ENCODE measurements at places on chromosomes 1 and 21.
A peak's percentile ranks its signal among the peaks of the same experiment; 100 is the strongest.

- DNase-seq: no peak
These were observed 72.2 kb upstream of the SLC25A33 start for GRCh38 chr1:9466780-9467758.

DNA sequence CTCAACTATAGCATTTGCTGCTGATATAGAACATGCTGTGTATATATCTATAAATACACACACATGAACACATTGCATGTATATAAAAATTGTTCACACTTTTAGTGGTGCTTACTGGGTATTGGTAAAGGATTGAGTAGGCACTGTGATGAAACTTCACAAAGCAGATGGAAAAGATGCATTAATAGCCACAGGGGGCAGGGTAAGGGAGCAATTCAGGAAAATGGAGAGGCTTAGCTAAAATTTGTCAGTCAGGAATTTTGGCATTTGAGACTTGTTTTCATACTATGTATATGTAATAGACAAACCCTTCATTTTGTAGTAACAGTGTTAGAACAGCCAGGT lies 633 bp upstream of the PPFIA4 start:
- DNase-seq: no peak

DNA sequence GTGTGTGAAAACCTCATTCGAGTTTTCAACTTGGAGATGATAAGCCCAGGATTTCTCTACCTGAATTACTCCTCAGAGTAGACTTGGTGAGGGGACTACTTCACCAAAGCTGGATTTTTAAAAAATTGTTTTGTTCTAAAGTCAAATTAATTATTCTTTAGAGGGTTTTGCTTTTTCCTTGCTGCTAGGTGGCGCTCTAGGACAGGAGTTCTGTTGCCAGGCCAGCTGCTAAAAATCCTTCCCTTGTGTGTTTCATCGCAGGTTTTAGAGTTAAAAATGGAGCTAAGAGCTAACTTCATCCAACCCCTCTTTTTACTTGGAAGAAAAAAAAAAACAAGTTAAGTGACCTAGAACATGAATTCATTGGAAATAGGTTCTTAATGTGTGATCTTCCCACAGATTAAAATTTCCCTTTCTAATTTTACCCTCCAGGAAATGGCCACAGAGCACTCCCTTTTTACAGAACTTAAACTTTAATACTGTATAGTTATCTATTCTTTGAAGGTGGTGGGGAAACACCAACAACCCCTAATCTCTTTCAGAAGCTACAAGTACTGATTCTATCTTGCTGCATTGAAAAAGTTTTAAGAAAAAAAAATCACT lies 36.7 kb upstream of the FAM163A start:
- no peak for DNase-seq

- DNase-seq: no peak
These were observed 8.7 kb downstream of the TOR3A start for GRCh38 chr1:179090522-179090921.

DNA sequence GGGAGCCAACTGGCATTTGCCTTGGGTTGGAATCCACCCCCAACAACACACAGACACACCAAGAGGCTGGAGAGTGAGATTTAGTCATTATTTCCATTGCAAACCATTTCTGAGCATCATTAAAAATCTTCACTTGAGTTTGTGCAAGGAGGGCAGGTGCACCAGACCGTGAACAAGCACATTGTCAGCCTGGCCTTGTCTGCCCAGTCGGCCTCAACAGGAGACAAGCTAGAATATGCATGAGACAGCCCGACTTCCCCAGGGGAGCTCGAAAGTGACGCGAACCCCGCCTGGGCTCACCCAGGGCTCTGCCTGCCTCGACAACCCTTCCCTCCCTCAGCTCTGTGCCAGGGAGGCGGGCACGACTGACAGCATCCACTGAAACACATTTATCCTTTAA lies 15.4 kb upstream of the GUCA2B start:
- no peak for DNase-seq

DNA sequence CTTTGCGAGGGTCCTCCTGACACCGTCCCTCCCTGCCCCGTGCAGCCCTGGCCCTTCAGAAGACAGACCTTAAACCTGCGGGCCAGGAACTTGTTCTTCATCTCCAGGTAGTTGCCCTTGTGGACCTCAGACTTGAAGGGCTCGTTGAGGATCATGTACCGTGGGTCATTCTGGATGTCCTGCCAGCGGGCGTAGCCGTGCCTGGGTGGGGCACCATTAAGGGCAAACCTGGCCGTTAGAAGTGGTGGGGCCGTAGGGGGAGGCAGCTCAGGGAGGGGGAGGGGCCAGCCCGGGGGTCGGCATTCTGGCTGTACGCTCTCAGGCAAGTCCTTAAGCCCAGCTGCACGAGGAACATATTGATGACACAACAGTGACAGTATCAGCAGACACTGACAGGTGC lies 64.6 kb downstream of the KCNAB2 start:
- DNase-seq: no peak

GRCh38 chr1:177945943-177946650 lies 23.8 kb downstream of the SEC16B start:
- peak; percentile 57 for DNase-seq

GRCh38 chr1:17606826-17607440 lies 67.4 kb downstream of the ARHGEF10L start:
- DNase-seq: no peak

DNA sequence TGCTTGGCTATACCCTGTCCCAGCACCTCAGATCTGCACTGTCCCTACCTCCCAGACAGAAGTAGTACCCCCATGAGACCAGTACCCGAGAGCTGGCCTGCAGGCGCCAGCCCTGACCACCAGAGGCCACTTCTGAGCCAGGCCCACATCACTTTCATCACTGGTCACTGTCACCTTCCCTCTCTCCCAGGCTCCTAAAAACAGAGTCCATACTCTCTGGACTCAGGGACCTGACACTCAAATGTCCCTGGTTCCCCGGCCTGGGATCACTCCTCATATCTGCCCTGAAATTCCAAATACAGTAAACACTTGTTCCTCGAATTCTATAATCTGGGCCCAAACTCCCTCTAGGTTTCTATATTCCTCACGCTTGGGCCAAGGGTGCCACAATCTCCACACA lies 18.7 kb downstream of the TMEM53 start:
- DNase-seq: peak; percentile 41

DNA sequence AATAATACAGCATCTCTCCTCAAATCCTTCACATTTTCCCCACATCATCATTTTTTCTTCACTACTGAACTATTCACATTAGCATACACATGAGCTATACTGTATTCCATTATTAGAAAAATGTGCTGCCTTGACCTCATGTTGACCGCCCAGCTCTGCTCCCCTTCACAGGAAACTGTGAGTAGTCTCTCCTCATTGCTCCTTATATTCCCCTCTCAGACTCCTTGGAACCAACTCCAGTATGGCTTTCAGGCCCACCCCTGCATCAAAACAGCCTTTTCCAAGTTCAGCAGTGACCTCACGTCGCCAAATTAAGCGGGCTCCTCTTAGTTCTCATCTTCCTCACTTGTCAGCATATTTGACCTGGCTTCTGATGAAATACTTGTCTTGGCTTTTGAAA lies 59.2 kb upstream of the SPAG17 start:
- DNase-seq: no peak

DNA sequence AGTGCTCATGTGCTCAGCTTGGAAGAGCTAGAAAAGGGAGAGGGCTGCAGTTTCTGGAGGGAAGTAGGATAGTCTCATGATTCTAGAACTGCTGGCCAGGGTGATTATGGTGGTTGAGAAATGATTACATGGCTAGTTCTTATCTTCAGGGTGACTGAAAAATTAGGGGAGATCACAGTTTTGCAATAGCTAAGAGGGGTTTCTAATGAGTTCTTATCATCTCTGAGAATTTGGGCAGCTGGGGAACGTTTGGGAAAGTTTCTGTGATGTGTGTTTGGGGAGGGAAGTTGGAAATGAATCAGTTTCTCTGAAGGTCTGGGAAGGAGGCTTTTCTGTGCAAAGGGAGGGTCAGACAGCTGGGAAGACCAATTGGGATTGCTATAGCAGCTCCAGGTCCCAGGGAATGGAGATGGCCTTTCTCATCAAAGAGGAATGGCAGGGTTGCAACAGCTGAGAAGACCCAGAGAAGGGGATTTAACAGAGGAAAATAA lies 7.6 kb upstream of the RHOU start:
- no peak for DNase-seq

GRCh38 chr1:12095452-12096263 lies 32.6 kb downstream of the TNFRSF8 start:
- no peak for DNase-seq

- DNase-seq: no peak
These were observed 7.8 kb downstream of the TTC39A start for GRCh38 chr1:51322417-51323101.

DNA sequence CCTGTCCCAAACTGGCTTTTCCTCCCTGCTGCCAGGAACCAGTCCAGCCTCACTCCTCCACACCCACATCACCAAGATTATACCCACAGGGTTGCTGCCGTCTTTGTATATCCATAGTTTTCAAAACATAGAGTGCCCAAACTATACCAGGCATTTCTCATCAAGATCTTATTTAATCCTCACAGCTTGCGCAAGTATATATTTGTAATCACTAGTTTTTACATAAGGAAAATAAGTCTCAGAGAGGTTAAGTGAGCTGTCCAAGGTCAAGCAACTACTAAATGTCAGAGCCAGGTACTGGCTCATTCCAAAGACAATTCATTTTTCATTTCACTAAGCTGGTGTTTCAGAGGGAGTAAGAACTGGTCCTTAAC lies 34.9 kb upstream of the ZNF362 start:
- no peak for DNase-seq

- DNase-seq: no peak
These were observed 54.7 kb upstream of the ITPKB start for GRCh38 chr1:226793620-226794276.

DNA sequence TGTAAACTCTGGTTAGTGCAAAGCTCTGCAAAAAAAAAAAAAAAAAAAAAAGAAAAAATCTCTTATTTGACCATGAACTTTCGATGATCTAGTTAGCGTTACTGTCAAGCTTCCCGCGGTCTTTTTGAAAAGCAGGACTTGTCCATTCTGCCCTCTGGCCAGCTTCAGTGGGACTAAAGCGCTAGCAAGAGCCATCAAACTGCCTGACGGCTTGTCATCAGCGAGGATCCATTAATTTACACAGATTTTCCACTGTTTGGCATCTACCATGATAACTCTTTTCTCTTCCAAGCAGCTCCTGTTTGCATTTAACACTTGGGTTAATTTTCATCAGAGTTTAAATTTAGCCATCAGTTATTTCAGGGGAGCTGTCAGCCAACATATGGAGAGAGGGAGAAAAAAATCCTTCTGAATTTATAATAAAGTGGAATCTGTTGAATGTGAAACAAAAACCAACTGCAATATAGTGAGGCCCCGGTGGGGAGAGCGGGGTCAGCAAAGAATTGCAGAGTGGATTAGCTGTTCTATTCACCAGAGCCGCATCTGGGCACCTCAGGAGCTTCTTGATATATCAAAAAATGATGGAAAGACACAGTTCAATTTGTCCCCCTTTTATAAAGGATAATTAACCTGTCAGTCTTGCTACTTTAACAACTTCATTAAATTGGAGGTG lies 298.2 kb downstream of the SPATA17 start:
- no peak for DNase-seq

- DNase-seq: no peak
These were observed 30.9 kb downstream of the PDE9A start for GRCh38 chr21:42684109-42684916.

GRCh38 chr1:212232090-212232489 lies 53.1 kb upstream of the PPP2R5A start:
- no peak for DNase-seq

DNA sequence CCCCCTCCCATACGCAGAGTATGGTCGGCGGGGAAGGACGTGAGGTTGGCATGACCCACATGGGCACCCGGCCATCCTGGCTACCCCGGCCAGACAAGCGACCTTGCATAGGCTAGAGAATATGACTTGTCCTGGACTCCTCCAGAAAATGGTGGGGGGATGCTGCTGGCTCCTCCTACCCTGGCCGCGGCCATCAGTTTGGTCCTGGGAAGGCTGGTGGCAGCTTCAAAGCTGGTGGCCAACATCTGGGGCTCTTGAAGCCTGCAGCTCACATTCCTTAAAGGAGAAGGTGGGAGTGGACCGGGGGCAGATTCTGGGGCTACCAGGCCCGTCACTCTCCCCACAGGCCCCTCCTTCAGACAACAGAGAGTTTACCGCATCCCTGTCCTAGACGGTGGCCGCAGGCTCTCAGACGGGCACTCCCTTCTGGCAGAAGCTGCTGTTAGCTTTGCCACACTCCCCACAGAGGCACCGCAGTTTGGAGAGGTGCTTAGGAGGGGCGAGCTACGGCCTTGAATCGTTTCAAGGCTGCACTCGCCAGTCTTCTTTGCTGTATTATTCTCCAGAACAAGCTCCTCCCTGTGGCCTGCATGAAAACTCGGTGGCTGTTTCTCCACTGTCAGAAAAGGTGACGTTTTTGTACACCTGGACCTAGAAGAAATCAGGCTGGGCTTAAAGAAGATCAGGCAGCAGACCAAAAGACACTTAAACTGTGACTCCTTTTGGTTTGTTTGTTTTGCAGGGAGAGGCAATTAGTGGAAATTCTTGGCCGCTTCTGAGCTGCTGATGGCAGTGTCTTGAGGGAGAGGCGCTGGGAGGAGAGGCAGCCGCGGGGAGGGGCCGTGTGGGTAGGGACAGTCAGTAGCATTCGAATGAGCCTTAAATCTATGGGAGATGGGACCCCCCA lies 68.0 kb downstream of the RUNX3 start:
- peak; percentile 36 for DNase-seq

GRCh38 chr1:118298397-118298796 lies 113.4 kb upstream of the SPAG17 start:
- no peak for DNase-seq

GRCh38 chr1:16153999-16154673 lies 1.7 kb downstream of the EPHA2 start:
- no peak for DNase-seq

GRCh38 chr1:113459279-113459678 lies 69.0 kb downstream of the MAGI3 start:
- no peak for DNase-seq

Measured in PC-9 (cell line).